ENCODE measurements at places on chromosomes 6 and 20. TPM values are rescaled to one million over a fixed set of nuclear protein-coding genes. Genes with fewer than 3 reads are reported as not detected.

- H3K4me1 ChIP-seq: peaks cover 40% of the 10 kb centered on the region
- DNase-seq: no peak
- peak overlapping the region; percentile 17 for H3K27ac ChIP-seq
- H3K36me3 ChIP-seq: peaks cover 62% of the 10 kb centered on the region
Observed at GRCh38 chr6:35473850-35474130, 5.6 kb downstream of the RPL10A start.

DNA sequence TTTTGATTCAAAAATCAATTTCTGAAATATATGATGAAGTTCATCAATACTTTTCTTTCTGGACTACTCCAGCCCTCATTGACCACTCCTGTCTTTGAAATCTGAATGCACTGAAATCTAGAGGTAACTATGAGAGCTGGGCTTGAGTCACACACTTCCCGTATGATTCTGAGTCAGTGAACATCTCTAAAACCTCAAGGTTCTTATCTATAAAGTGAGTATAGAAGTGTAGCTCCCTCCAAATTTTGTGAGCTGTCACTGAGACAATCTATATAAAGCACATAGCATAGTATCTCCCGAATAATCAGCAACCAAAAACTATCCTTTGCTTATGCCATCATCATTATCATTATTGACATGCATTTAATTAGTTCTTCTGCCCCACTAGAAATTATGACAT, 182.4 kb downstream of the TSHZ2 start:
- H3K27ac ChIP-seq: no peak overlapping the region
- no peaks in the 10 kb centered on the region for H3K27me3 ChIP-seq
- no peaks in the 10 kb centered on the region for H3K36me3 ChIP-seq

DNA sequence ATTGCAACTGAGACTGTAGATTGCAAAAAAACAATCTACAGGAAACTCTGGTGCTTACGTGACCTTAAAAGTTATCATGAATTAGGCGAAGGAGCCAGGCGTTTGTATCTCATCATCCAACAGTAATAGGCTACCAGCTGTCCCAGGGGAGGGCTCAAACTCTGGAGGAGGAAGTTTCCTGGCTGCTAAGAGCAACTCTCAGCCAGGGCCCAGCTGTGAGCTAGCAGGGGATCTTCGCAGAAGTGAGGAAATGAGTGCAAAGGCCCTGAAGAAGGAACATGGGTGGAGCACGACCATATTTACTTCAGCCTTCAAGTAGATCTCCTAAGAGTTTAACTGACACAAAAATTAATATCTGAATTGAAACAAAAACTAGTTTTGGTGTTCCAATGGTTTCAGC, 686.9 kb upstream of the MAP3K7 start:
- H3K4me3 ChIP-seq: no peak overlapping the region
- no peak overlapping the region for H3K27ac ChIP-seq
- no peaks in the 10 kb centered on the region for H3K4me1 ChIP-seq
- no peak for DNase-seq
- no peaks in the 10 kb centered on the region for H3K36me3 ChIP-seq

- no peaks in the 10 kb centered on the region for H3K27me3 ChIP-seq
- no peak overlapping the region for H3K27ac ChIP-seq
- DNase-seq: no peak
Observed at GRCh38 chr20:52047811-52048764, 143.5 kb downstream of the ZFP64 start.

SLC17A3 gene
- 0.63 TPM for total RNA-seq

CGA gene
- not detected for total RNA-seq

RIPOR2 gene
- 9.9 TPM for total RNA-seq

GRCh38 chr6:38259736-38260135, 380.0 kb downstream of the BTBD9 start:
- H3K4me3 ChIP-seq: no peak overlapping the region
- H3K27ac ChIP-seq: no peak overlapping the region
- H3K36me3 ChIP-seq: peaks cover 4% of the 10 kb centered on the region
- peaks cover 23% of the 10 kb centered on the region for H3K4me1 ChIP-seq
- no peak for DNase-seq

DST gene
- 443 TPM for total RNA-seq

ZSCAN12 gene
- total RNA-seq: 4.3 TPM

DNA sequence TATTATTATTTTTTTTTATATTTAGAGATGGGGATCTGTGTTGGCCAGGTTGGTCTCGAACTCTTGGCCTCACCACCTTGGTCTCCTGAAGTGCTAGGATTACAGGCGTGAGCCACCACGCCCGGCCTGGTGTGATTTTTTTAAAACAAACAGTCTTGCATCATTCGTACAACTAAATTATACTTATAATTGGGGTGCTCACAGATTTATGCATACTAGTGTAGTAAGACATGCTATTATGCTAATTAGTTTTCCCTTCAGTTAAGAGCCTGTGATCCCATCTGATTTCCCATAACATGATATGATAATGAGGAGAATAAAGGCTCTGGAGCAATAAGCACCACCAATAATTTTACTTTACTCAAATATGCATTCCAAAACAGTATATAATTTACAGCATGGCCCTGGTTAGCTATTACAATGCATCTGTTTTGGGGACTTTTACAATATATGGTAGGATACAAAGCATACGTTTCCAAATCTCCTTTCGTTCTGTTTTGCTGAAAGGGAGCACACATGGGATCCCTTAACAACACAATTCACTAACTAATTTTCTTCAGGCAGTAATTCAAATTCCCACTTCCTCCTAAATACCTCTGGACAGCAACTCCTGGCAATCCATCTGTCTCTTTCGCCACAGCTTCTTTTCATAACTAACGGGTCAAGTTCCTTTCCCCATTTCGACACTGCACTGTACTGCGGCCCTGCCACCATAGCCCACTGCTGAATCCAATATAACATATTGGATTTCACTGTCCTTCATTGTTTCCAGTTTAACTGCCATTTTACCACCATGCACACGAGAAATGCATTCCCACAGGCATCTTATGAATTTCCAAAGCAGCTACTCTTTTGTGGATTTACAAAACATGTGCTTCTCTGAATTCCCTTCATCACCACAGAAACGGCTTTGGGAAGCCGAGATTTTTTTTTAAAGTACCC, 1.7 kb downstream of the NUDT3 start:
- DNase-seq: no peak
- H3K36me3 ChIP-seq: no peaks in the 10 kb centered on the region
- no peaks in the 10 kb centered on the region for H3K27me3 ChIP-seq
- H3K4me3 ChIP-seq: peak overlapping the region; percentile 99
- H3K4me1 ChIP-seq: peaks cover 26% of the 10 kb centered on the region

GRCh38 chr20:25551413-25552215, 33.7 kb downstream of the NINL start:
- H3K4me3 ChIP-seq: no peak overlapping the region
- no peak for DNase-seq
- peaks cover 12% of the 10 kb centered on the region for H3K4me1 ChIP-seq
- H3K27ac ChIP-seq: no peak overlapping the region
- no peaks in the 10 kb centered on the region for H3K36me3 ChIP-seq

DNA sequence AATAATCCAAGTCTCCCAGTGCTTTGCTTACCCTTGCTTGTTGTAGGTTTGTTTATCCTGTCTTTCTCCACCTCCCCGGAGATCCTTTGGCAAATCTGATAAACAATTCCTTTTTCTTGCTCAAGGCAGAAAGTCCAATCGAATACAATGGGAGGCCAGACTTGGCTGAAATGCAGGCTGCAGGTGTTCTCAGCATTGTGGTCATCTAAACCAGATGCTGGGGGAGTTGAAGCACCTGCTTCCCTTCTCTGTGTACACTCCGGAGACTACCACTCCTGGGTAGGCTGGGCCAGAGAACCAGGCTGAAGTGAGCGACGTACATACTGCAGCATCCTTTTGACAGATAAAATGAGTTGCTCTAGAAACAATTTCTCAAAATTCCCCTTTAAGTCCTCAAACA, 82.6 kb upstream of the PREP start:
- H3K27me3 ChIP-seq: no peaks in the 10 kb centered on the region
- H3K27ac ChIP-seq: no peak overlapping the region
- H3K36me3 ChIP-seq: no peaks in the 10 kb centered on the region
- no peak overlapping the region for H3K4me3 ChIP-seq
- no peak for DNase-seq

DNA sequence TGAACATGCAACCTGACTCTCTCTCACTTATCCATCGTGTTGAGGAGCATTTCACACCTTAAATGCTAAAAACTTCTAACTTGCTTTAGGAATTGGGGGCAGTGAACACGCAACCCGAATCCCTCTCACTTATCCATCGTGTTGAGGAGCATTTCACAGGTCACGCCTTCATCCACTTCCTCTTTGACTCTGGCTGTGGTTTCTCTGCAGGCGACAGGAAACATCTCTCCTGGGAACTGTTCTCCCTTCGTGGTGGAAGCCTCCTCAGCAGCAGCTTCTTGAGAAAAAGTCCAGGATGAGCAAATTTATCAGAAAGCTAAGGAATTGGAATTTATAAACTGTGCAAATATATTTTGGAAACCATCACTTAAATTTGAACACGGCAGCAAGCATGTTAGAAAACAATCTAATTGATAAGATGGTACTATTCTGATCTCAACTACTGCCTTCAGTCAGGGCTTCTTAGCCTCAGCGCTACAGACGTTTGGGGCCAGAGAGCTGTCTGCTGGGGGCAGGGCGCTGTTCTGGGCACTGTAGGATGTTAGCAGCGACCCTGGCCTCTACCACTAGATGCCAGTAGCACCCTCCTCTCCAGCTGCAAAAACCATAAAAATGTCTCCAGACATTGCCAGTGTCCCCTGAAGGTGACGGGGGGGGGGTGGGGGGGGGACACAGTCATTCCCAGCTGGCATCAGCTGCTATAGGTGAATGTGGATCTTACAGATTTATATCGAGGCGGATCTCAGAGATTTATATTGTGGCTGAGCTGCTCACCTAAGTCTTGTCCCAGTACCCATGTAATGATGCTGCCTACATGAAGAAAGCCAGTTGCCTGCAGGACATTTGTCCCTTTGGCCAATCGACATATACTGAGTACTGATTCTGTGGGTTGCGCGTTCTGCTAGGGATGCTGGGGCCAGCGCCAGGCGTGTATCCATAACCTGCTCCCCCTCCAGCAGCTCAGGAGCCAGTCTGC, 26.2 kb downstream of the CTCFL start:
- H3K4me1 ChIP-seq: peaks cover 6% of the 10 kb centered on the region
- no peak overlapping the region for H3K27ac ChIP-seq
- H3K27me3 ChIP-seq: no peaks in the 10 kb centered on the region
- DNase-seq: no peak

GRCh38 chr20:63081351-63081750, 74.6 kb upstream of the BHLHE23 start:
- no peak overlapping the region for H3K27ac ChIP-seq
- H3K4me1 ChIP-seq: no peaks in the 10 kb centered on the region
- no peak for DNase-seq
- H3K4me3 ChIP-seq: no peak overlapping the region

DNA sequence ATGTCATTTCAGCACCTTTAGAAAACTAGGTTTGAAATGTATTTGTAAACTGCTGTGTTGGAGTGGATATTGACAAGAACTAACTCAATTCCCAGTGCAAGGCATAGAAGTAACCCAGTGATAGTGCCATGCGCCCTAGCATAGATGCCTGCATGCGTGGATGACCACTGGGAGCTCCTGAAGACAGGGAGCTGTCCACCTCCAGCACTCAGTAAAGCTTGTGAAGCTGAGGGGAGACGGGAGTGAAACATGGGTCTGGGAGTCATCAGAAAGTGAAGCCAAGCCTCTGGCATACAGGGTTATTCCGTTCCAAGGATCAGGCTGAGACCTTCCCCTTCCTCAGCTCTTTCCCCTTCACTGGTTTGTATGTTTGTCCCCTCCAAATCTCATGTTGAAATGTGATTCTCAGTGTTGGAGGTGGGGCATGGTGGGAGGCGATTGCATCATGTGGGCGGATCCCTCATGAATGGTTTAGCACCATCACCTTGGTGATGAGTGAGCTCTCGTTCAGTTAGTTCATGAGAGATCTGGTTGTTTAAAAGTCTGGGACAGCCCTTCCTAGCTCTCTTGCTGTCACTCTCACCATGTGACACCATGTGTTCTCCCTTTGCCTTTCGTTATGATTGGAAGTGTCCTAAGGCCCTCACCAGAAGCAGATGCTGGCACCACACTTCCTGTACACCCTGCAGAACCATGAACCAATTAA, 146.5 kb upstream of the FERMT1 start:
- DNase-seq: no peak
- no peaks in the 10 kb centered on the region for H3K27me3 ChIP-seq
- no peaks in the 10 kb centered on the region for H3K36me3 ChIP-seq
- no peak overlapping the region for H3K4me3 ChIP-seq
- H3K27ac ChIP-seq: no peak overlapping the region

DNA sequence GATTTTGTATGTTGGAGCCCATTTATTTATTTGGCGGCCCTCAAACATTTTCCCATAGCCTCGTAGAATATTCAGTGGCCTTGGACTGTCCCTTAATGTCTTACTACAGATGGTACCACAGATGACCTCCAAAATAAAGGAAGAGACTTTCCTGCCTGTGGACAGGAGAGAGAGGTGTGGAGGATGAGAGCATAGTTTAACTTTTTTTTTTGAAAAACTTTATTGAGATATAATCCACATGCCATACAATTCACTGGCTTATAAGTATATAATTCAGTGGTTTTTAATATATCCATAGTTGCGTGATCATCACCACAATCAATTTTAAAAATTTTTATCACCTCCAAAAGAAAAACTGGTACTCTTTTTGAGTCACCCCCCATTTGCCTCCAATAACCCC, 4.6 kb upstream of the PPP1R16B start:
- DNase-seq: no peak
- no peaks in the 10 kb centered on the region for H3K36me3 ChIP-seq
- no peaks in the 10 kb centered on the region for H3K27me3 ChIP-seq
- H3K4me3 ChIP-seq: no peak overlapping the region
- H3K4me1 ChIP-seq: peaks cover 4% of the 10 kb centered on the region

RIMS1 gene
- total RNA-seq: 5.7 TPM

- H3K4me3 ChIP-seq: peak overlapping the region; percentile 28
- DNase-seq: no peak
- H3K27me3 ChIP-seq: no peaks in the 10 kb centered on the region
- no peaks in the 10 kb centered on the region for H3K36me3 ChIP-seq
- H3K4me1 ChIP-seq: peaks cover 90% of the 10 kb centered on the region
Observed at GRCh38 chr20:23159947-23160318, 73.8 kb upstream of the CD93 start.

RIPOR3 gene
- total RNA-seq: 8.4 TPM

DNA sequence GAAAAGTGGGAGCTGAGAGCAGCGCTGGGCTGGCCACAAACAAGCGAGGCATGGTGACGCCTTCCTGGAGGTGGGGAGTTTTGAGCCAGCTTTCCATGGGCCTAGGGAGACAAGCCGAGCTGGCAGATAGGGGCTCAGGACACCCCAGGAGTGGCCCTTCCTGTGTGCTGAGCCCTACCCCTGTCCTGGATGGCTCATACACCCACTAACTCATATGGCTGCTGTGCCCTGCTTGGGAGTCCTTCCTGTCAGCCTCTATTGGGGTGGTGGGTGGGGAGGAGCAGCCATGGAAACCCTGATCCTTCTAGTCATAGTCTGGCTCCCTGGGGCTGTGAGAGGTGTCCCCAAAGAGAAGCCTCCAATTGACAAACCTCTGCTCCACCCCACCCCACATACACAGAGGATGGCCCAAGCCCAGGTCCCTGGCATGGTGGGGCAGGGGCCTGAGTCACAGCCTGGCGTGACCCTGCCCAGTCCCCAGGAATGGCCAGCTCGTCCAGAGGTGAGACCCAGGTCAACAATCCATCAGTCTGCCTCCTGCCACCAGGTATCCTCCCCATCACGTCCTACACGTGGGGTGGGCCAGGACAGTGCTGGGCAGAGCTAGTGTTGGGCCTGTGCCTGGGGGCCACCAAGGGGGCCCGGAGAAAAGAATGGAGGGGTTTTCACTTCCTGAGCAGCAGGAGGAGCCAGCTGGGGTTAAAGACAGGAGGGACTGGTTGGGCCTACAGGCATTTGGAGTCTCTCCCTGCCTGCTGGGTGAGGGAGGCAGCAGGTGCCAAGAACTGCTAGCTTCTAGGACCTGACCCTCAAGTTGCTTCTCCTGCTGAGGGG, 52.2 kb downstream of the MRPL14 start:
- H3K27ac ChIP-seq: no peak overlapping the region
- H3K36me3 ChIP-seq: no peaks in the 10 kb centered on the region
- DNase-seq: no peak
- H3K27me3 ChIP-seq: no peaks in the 10 kb centered on the region
